ENCODE measurements at places on chromosomes 5 and 9.

DNA sequence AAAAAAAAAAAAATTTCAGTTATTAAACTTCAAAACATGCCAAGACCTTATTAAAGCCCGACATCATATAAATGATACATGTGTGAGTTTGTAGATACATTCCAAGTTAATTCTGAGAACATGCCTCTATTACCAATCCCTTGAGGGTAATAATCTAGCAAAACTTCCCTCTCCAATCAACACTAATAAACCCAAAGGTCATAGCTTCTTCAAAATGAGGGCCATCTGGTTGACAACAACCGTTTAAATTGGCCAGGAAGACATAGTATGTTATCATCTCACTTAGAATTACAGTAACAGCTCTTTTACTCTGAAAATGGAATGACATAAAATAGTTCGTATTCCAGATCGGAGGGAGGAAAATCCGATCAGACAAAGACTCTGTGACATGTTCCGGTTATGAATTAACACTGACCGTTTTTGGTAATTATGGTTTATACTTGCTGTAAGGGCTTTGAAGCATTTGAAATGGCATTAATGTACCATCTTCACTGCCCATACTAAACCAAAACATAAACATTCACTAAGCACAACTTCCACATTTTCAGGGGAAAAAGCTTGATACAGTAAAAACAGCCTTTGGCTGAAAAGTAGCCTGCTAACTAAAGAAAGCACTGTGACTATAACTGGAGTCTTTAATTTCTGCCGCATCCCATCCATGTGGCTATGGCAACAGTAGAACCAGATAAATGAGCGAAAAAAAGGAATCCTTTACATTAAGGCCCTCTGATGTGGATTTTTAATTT, 50.3 kb downstream of the ANKH start:
- DNase-seq, result no peak

DNA sequence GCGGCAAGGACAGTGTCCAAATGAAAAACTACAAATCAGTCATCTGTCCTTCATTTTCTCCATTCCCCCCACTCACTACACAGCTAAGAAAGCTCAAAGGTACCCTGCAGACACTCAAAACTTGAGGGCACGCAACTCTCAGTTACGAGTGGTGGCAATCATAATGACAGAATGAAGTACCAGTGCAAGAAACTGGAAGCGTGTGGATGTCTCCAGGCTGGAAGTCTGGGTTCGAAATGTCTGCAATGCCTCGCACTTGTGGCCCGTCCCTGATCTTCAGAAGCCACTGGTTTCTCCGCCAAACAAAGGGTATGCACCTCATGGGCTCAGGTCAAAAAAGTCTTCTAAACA, 597 bp upstream of the CENPH start:
- no peak for DNase-seq

GRCh38 chr5:5424736-5425135, 2.3 kb downstream of the ICE1 start:
- no peak for DNase-seq

DNA sequence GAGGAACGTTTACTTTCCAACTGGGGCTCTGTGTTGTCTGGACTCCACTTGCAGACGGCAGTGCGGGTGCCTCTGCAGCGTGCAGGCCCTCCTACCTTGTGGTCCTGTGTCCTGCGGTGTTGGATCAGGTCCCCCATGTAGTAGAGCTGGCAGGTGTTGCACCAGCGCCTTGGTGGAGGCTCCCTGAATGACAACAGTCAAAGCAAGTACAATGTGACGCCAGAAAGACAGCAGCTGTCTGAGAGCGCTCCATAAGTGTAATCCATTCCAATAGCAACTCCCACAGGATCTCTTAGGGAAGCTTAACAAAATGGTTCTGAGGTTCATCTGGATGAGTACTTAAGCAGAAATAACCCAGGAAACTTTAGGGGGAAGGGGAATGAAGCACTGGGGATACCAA, 9.9 kb downstream of the BBLN start:
- DNase-seq, result no peak

GRCh38 chr9:16361118-16361517, 509.4 kb downstream of the BNC2 start:
- no peak for DNase-seq

GRCh38 chr9:93724852-93725251, 148.5 kb downstream of the PHF2 start:
- DNase-seq, result no peak

GRCh38 chr9:14068690-14069089, 245.3 kb downstream of the NFIB start:
- DNase-seq, result no peak

DNA sequence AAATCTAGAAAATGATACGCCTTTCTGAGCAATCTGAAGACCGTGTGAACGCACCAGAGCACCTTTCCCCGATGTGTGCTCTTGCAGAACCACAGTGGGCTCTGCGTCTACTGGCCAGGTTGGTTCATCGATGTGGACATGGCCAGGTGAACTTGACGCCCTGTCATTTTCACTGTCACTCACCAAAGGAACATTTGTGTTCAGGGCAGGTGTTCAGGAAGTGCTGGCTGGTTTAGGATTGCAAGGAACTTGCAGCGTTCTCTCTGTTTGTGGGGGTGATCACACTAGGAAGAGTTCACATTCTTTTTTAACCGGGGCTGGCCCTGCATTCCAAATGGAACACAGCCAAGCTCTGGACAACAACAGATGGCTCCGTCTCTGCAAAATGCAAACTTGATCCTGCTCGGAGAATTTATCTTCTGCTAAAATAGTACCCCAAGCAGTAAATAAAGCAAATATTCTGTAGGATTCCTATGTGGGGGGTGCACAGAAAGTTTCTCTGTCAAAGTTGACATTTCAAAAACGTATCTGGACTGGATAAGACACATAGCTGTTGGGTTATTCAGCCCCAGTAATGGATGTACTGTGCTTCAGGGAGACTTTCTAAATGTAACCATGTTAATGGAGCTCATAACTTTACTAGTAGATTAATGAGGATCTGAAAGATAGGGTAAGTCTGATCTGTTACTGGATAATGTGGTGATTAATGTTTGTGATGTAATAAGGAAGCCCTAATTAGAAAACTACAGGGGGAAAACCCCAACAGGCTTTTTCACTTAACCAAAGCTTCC, 45.7 kb upstream of the FANCC start:
- no peak for DNase-seq

DNA sequence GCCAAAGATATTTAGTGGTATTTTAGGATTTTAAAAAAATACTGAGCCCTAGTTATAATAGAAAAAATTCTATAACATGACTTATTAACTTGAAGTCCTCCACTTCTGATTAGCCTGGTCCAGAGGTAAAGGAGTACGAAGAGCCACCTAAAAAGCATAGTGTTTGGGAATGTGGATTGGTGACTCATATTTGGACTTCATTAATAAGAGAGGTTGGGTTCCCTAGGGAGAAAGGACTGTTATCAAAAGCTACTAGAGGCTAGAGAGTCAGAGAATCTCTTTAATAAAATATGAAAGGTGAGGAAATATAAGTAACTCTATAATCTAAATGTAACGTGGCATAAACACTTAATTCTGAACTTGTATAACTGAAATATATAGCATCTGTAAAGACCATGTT, 180.7 kb upstream of the TARS1 start:
- DNase-seq, result no peak

- no peak for DNase-seq
Observed at GRCh38 chr9:82206490-82206889, 217.9 kb downstream of the SPATA31D1 start.

DNA sequence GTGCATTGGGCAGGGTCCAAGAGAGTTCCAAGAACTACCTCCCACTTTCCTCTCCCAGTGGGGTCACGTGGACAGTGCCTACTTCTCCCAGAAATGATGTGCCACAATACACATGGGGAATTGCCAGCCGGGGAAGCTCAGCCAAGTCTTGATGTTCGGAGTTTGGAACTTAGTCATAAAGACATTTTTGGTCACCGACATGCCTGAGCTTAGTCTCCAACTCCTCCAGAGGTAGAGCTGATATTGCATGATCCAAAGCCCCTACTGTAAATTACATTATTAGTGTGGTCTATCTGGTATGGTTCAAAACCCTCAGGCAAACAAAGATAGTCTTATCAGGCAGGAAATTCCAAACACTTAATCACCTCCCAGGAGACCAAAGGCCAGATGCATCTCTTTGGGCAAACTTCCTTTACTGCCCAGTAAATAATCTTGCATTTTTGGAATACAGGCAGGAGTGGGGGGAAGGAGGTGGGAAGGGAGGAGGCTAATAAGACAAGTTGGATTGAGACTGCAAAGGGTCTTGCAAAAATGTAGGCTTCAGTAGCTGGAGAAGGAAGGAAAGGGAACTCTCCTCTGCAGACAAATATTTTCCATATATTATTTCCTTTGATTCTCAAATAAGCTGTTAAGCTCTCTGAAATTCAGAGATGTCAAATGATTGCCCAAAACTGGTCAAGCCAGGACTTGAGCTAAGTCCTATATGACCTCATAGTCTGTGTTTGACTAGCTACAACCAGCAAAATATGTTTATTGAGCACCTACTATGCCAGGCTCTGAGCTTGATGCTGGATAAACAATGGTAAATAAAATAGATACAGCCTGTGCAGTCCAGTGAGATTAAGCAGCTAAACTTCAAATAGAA, 99.4 kb downstream of the DRD1 start:
- no peak for DNase-seq

DNA sequence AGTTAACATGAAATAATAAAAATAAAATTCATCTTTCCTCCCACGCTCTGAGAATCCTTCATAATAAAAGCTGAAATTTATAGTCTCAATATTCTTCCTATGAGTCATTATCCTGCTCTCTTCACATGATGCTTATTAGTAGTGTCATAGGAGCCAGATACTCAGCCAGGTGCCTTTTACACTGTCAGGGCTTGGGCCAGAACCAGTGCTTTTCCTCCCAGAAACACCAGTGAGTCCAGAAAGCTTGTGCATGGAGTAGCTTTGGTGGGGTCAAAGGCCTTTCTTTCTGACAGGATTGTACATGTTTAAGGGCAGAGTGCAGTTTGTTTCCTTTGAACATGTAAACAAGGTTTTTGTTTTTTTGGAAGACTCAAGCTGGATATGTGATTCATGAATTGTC, 6.8 kb downstream of the LSM11 start:
- no peak for DNase-seq

- DNase-seq, result no peak
Observed at GRCh38 chr5:62005551-62005950, 300.5 kb upstream of the KIF2A start.

- DNase-seq, result no peak
Observed at GRCh38 chr5:141694479-141694878, 12.4 kb upstream of the ARAP3 start.

GRCh38 chr5:172765766-172766286, 5.2 kb downstream of the DUSP1 start:
- no peak for DNase-seq

DNA sequence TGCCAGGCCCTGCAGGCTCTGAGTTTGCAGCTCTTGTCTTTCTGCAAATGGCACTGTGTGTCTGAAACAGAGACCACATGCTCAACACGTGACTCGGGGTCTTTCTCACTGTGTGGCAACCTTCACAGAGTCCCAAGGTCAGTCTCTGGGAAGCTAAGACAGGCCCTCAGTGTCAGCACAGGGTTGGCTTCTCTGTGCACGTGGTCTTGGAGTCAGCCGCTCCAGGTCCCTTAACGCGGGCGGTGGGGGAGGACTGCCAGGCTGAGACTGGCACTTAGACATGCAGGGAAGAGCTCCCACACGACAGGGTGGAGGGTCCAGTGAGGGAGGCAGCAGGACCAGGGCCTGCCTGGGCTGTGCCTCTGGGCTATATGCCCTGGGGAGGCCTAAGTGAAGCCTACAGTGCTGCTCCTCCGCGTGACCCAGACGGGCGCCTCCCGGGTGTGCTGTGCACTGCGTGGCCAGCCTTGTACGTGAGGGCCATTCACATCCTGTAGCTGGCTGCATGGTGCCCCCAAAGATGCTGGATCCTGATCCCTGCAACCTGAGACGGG, 76.8 kb downstream of the ADAMTS2 start:
- DNase-seq, result no peak

GRCh38 chr9:1434811-1435210, 384.7 kb downstream of the DMRT2 start:
- DNase-seq, result no peak

- no peak for DNase-seq
Observed at GRCh38 chr9:86684148-86684547, 263.2 kb downstream of the GAS1 start.

GRCh38 chr9:124623966-124624734, 117.0 kb upstream of the NR5A1 start:
- DNase-seq, result no peak

All from GDM1 (cell line).